Activated CD8-positive, alpha-beta T cell treated with anti-CD3 and anti-CD28 coated beads, Interleukin-2, amount 10 ng/mL, durations not matched to agents 7 days and 5 days (primary cell): ENCODE measurements at places on chromosomes 13 and 19. TPM values are rescaled to one million over a fixed set of nuclear protein-coding genes. Genes with fewer than 3 reads are reported as not detected.
A peak's percentile ranks its signal among the peaks of the same experiment; 100 is the strongest.

DNA sequence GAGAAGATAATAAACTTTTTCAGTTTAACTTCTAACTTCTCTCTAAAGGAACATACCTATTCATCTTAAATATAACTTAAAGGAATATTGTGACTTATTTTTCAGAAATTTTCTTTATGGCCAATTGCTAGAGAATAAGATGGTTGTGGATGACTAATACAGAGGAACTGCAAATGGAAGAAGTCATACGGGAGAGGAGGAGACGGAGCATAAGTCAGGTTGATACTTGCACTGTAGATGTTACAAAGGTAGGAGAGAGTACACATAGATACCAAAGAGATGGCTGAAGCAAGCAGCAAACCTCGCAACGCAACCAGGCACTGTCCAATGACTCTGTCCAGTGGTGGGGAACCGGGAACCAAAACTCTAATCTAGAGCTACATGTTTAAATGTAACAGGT is 963.4 kb downstream of the PCDH9 start:
- H3K27me3 ChIP-seq = no peaks in the 10 kb centered on the region
- no peaks in the 10 kb centered on the region for H3K36me3 ChIP-seq
- H3K27ac ChIP-seq = no peak overlapping the region
- H3K4me1 ChIP-seq = no peaks in the 10 kb centered on the region
- H3K4me3 ChIP-seq = no peak overlapping the region
- no peak for DNase-seq

DNA sequence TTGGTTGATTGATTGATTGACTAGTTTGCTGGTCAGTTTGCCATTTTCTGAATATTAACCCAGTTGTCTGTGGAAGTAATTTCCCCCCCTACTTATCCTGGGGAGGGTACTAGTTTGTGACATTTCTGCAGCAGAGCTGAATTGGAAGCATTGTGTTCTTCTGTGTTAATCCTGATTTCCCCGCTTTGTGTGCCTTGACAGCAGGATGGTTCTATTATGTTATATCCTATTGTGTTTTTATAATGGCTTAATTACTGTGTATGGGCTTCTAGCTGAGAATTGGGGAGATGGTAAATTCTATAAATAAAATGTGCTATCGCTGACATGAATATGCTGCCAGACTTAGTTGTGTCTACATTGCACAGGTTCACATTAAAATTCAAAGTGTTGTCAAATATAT is 499.7 kb downstream of the COG6 start:
- peaks cover 7% of the 10 kb centered on the region for H3K4me1 ChIP-seq
- DNase-seq = no peak
- no peak overlapping the region for H3K4me3 ChIP-seq
- H3K27me3 ChIP-seq = no peaks in the 10 kb centered on the region
- H3K27ac ChIP-seq = no peak overlapping the region

ZNF101 gene
- 74.2 TPM for total RNA-seq

DNA sequence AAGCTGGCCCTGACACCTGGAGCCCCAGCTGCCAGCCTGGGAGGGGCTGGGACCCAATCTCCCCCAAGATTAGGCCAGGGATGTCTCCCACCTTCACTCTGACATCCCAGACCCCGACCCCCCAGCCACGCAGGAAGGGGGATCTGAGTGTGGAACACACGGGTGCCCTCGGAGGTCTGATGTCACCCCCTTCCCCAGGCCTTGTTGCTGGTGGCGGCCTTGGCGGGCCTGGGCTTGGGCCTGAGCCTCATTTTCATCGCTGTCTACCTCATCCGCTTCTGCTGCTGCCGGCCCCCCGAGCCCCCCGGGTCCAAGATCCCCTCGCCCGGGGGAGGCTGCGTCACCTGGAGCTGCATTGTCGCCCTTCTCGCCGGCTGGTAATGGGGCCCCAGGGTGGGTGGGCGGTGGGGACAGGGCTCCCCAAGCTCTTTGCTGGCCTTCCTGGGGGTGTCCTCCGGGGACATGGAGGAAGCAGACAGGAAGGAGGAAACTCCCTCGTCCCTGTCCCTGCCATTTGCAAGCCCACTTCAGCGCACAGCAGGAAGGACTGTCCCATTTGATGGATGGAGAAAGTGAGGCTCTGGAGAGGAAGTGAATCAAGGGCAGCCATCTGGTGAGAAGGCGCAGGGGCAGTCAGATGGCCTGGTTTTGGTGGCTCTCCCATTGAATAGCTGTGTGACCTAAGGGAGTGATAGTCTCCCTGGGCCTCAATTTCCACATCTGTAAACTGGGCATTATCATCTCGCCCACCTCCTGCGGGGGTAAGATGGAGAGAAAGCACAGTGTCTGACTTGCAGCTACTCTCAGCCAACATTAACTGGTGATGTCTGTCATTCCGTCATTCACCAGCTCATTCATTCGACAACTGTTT is 3.9 kb downstream of the TTYH1 start:
- no peak overlapping the region for H3K4me3 ChIP-seq
- DNase-seq = no peak
- H3K27ac ChIP-seq = no peak overlapping the region
- peaks cover 16% of the 10 kb centered on the region for H3K4me1 ChIP-seq
- peaks cover under 1% of the 10 kb centered on the region for H3K36me3 ChIP-seq

- peaks cover 94% of the 10 kb centered on the region for H3K4me1 ChIP-seq
- no peaks in the 10 kb centered on the region for H3K27me3 ChIP-seq
- DNase-seq = no peak
- H3K27ac ChIP-seq = peak overlapping the region; percentile 2
Measured at GRCh38 chr19:18503337-18503970, 18.4 kb downstream of the ELL start.

- H3K27me3 ChIP-seq = no peaks in the 10 kb centered on the region
- no peak for DNase-seq
- H3K27ac ChIP-seq = no peak overlapping the region
- H3K36me3 ChIP-seq = no peaks in the 10 kb centered on the region
- H3K4me1 ChIP-seq = no peaks in the 10 kb centered on the region
- no peak overlapping the region for H3K4me3 ChIP-seq
Measured at GRCh38 chr13:43546816-43547215, 240.0 kb downstream of the ENOX1 start.

- no peak overlapping the region for H3K4me3 ChIP-seq
Measured at GRCh38 chr13:99876651-99877050, 94.9 kb downstream of the ZIC5 start.

- DNase-seq = no peak
- no peak overlapping the region for H3K27ac ChIP-seq
- H3K36me3 ChIP-seq = no peaks in the 10 kb centered on the region
Measured at GRCh38 chr13:40269086-40269485, 397.4 kb downstream of the FOXO1 start.

GRCh38 chr19:3369337-3370213 is 3.2 kb downstream of the NFIC start:
- peaks cover 27% of the 10 kb centered on the region for H3K4me1 ChIP-seq
- no peaks in the 10 kb centered on the region for H3K36me3 ChIP-seq
- DNase-seq = no peak
- H3K4me3 ChIP-seq = no peak overlapping the region
- H3K27me3 ChIP-seq = peaks cover 18% of the 10 kb centered on the region

GRCh38 chr13:99828123-99828522 is 143.4 kb downstream of the ZIC5 start:
- H3K36me3 ChIP-seq = no peaks in the 10 kb centered on the region
- no peaks in the 10 kb centered on the region for H3K27me3 ChIP-seq
- H3K4me3 ChIP-seq = no peak overlapping the region
- no peak for DNase-seq
- H3K27ac ChIP-seq = no peak overlapping the region

IGFLR1 gene
- total RNA-seq = 29.9 TPM

GPC6 gene
- not detected for total RNA-seq

GRCh38 chr19:3234800-3235199 is 10.3 kb downstream of the CELF5 start:
- H3K36me3 ChIP-seq = no peaks in the 10 kb centered on the region
- peak; percentile 31 for DNase-seq
- H3K27me3 ChIP-seq = peaks cover 7% of the 10 kb centered on the region
- H3K4me1 ChIP-seq = no peaks in the 10 kb centered on the region
- no peak overlapping the region for H3K27ac ChIP-seq

GRCh38 chr19:10604460-10604980 is 17.4 kb upstream of the AP1M2 start:
- peaks cover 5% of the 10 kb centered on the region for H3K27me3 ChIP-seq
- peak; percentile 34 for DNase-seq
- peak overlapping the region; percentile 94 for H3K4me3 ChIP-seq
- peak overlapping the region; percentile 100 for H3K27ac ChIP-seq

TMEM59L gene
- not detected for total RNA-seq

GRCh38 chr19:11007962-11008532 is 47.2 kb downstream of the SMARCA4 start:
- no peak overlapping the region for H3K27ac ChIP-seq
- H3K36me3 ChIP-seq = peaks cover 34% of the 10 kb centered on the region
- no peaks in the 10 kb centered on the region for H3K4me1 ChIP-seq
- no peaks in the 10 kb centered on the region for H3K27me3 ChIP-seq
- H3K4me3 ChIP-seq = no peak overlapping the region
- no peak for DNase-seq

ABCA7 gene
- 76.6 TPM for total RNA-seq

DNA sequence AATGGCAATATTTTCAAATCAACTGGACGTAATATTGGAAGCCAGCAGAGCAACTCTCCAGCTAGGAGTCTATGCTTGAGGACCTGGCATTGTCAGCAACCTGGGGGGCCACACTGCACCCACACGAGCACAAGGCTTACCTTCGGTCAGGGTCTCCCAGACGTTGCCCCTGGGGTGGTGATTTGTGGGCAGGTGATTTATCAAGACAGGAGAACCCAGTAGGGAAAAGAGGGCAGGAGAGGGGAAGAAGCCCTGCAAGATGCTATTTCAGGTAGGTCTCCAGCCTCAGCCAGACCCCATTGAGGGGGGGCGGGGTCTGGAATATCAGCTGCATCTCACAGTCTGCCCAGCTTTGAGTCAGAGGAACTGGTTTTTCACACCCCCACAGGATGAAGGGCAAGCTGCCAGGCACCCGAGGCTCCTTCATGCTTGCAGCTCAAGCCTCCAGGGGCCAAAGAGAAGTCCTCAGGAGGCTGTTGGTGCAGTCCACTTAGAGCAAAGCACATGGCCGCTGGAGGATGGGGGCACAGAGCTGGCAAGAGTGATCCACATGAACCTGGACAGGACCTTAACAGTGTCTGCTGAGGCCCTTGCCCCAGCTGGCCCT is 80.9 kb upstream of the UQCRFS1 start:
- H3K4me1 ChIP-seq = no peaks in the 10 kb centered on the region
- no peak overlapping the region for H3K27ac ChIP-seq
- no peak overlapping the region for H3K4me3 ChIP-seq
- DNase-seq = no peak
- H3K27me3 ChIP-seq = no peaks in the 10 kb centered on the region

GRCh38 chr13:33250609-33251008 is 34.9 kb downstream of the STARD13 start:
- H3K36me3 ChIP-seq = no peaks in the 10 kb centered on the region
- H3K4me3 ChIP-seq = no peak overlapping the region
- DNase-seq = no peak

- no peak overlapping the region for H3K4me3 ChIP-seq
- H3K27me3 ChIP-seq = no peaks in the 10 kb centered on the region
- no peaks in the 10 kb centered on the region for H3K4me1 ChIP-seq
- peak; percentile 41 for DNase-seq
- no peaks in the 10 kb centered on the region for H3K36me3 ChIP-seq
- H3K27ac ChIP-seq = no peak overlapping the region
Measured at GRCh38 chr19:44576843-44577565, 36.4 kb upstream of the IGSF23 start.

- no peaks in the 10 kb centered on the region for H3K36me3 ChIP-seq
- no peak overlapping the region for H3K4me3 ChIP-seq
- no peak overlapping the region for H3K27ac ChIP-seq
- H3K4me1 ChIP-seq = no peaks in the 10 kb centered on the region
Measured at GRCh38 chr13:100957741-100958140, 283.1 kb upstream of the TMTC4 start.

FOXA3 gene
- not detected for total RNA-seq

MBD3L3 gene
- total RNA-seq = not detected

ZFR2 gene
- total RNA-seq = 0.24 TPM

GRCh38 chr13:23796551-23796950 is 92.6 kb downstream of the MIPEP start:
- no peak overlapping the region for H3K4me3 ChIP-seq
- no peaks in the 10 kb centered on the region for H3K4me1 ChIP-seq
- H3K27me3 ChIP-seq = no peaks in the 10 kb centered on the region
- no peak overlapping the region for H3K27ac ChIP-seq
- DNase-seq = no peak
- peaks cover 4% of the 10 kb centered on the region for H3K36me3 ChIP-seq

DNA sequence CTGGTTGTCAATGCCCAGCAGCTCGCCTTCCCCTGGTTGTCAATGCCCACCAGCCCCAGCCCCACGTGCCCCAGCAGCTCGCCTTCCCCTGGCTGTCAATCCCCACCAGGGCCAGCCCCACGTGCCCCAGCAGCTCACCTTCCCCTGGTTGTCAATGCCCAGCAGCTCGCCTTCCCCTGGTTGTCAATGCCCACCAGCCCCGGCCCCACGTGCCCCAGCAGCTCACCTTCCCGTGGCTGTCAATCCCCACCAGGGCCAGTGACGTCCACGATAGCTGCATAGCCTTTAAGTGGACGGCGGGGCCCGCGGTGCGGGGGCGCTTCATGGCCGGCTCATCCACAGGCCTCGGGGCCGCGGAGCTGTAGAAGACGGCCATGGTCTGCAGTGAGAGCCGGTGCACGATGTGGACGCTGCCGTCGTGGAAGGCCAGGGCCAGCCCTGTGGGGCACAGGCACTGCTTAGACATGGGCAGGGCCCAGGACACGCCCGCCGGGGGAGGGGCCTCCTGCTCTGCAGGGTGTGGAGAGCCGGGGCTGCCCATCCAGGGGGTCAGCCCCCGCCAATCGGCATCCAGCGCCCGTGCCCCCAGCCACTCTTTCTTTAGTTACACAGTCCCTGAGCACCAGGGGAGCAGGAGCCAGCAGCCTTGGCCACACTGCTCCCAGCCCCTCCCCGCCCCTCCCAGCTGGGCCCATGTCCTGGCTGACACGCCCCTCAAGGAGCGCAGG is 13.1 kb downstream of the MED16 start:
- H3K27me3 ChIP-seq = no peaks in the 10 kb centered on the region
- H3K36me3 ChIP-seq = peaks cover 24% of the 10 kb centered on the region
- no peak for DNase-seq
- H3K27ac ChIP-seq = peak overlapping the region; percentile 5
- no peaks in the 10 kb centered on the region for H3K4me1 ChIP-seq

IZUMO2 gene
- not detected for total RNA-seq

GRCh38 chr19:56842412-56842811 is 1.9 kb upstream of the PEG3 start:
- no peak overlapping the region for H3K4me3 ChIP-seq
- DNase-seq = no peak
- peaks cover 12% of the 10 kb centered on the region for H3K36me3 ChIP-seq
- no peaks in the 10 kb centered on the region for H3K4me1 ChIP-seq
- no peak overlapping the region for H3K27ac ChIP-seq

DNA sequence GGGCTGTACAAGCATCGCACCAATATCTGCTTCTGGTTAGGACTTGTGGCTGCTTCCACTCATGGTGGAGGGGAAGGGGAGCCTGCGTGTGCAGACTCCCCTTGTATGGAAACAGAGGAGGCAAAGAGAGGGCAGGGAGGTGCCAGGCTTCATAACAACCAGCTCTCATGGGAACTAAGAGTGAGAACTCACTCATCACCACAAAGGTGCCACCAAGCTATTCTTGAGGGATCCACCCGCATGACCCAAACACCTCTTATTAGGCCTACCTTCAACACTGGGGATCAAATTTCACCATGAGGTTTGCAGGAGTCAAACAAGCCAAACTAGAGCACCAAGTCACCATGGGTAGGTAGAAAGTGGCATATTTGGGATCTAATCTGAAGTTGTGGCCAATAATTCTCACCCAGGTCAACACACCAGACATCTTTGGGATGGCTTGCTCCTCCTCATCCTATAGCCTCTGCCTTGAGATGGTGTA is 46.4 kb downstream of the RUBCNL start:
- no peak for DNase-seq
- no peak overlapping the region for H3K4me3 ChIP-seq
- peaks cover 22% of the 10 kb centered on the region for H3K4me1 ChIP-seq
- peaks cover 3% of the 10 kb centered on the region for H3K27me3 ChIP-seq
- no peak overlapping the region for H3K27ac ChIP-seq
- H3K36me3 ChIP-seq = no peaks in the 10 kb centered on the region
